WTC11 (cell line): ENCODE measurements at places on chromosomes 2 and 18. TPM values are rescaled to one million over a fixed set of nuclear protein-coding genes. Genes with fewer than 3 reads are reported as not detected.

DNA sequence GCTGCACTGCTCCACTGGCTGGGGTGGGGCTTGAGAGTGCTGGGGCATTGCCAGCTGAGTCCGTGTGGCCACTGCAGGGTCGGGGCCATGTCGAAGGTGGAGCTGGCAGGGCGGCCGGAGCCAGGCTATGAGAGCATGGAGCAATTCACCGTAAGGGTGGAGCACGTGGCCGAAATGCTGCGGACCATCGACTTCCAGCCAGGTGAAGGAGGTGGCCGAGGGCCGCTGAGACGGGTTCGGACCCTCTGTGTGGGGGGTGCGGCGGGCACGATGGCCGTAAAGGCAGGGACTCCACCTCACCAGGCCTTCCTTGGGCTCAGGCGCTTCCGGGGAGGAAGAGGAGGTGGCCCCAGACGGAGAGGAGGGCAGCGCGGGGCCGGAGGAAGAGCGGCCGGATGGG, 2.1 kb downstream of the UCN start:
- no peak for DNase-seq
- peaks cover 6% of the 10 kb centered on the region for H3K36me3 ChIP-seq
- H3K4me3 ChIP-seq = peak overlapping the region; percentile 62
- H3K27ac ChIP-seq = no peak overlapping the region

DNA sequence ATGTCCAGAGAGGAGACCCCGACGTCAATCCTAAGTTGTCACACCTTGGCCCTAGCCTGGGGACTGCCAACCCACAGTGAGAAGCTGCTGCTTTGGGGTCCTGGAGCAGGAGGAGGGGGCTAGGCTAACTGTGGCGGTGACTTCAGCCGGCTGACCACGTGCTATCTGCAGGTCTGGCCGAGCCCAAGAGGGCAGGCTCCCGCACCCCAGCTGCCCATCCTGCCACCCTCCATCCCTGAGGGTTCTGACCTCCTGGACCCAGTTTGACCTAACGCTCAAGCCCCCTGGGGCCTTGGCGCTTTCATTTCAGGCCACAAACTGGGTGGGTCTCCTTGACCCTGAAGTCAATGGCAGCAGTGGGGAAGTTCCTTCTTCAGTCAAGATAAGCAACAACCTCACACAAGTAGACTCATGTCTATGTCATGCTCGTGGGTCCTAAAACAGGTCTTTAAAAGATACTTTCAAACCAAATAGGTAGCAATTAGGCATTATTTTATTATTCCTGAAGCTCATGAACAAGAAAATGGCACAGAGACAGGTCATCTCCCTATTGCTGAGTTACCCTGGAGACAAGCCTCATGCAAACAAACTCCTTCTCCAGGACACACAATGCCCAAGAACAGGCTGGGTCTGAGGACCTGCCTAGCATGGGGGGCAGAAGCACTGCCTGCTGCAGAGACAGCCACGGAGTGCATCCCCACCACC, 2.3 kb downstream of the HES6 start:
- peaks cover 73% of the 10 kb centered on the region for H3K27me3 ChIP-seq
- H3K4me1 ChIP-seq = peaks cover 10% of the 10 kb centered on the region
- H3K36me3 ChIP-seq = peaks cover 5% of the 10 kb centered on the region
- DNase-seq = no peak
- H3K4me3 ChIP-seq = peak overlapping the region; percentile 49

- H3K27me3 ChIP-seq = no peaks in the 10 kb centered on the region; the same call in 1 of the 2 replicates
- no peak overlapping the region for H3K27ac ChIP-seq
- peaks cover 6% of the 10 kb centered on the region; the same call in 1 of the 2 replicates for H3K4me1 ChIP-seq
- no peak overlapping the region for H3K4me3 ChIP-seq
These were observed 270.5 kb upstream of the NCKAP5 start for GRCh38 chr2:133838642-133839365.

DNA sequence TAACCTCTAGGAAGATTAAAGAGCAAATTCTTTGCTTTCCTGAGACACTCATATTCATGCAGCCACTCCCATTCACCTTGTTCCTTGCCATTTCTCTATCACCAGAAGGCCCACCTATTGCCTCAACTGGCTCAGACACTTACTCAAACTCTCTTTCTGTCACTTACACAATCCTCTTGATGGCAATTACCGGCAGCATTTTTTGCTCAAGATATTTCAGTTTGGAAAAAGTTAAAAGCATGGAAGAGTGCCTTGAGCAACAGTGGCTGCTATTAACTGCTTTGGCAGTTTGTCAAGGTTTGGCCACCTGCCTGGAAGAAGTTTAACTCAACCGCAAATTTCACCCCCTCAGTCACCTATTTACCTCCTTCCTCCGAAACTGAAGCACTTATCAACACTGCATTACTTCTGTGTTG, 1104.0 kb upstream of the PIK3C3 start:
- H3K27ac ChIP-seq = no peak overlapping the region
- no peak for DNase-seq
- peaks cover 42% of the 10 kb centered on the region for H3K4me1 ChIP-seq

DNA sequence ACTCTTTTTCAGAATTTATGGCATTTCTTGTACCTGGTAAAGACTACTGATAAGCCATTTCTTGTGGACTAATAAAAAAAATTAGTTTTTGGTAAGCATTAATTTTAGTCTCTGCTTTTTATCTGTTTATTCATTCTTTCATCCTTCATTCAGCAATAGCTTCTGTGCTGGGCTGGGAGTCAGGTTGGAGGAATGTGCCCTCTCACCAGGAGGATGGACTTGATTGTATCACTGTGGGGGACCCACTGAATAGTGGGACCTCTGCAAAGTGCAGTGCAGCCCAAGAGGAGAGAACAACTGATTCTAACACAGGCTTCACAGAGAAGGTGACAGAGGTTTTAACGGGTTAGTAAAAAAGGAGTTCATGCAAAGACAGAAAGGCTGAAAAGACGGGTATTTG, 39.1 kb downstream of the CDC42EP3 start:
- H3K36me3 ChIP-seq = no peaks in the 10 kb centered on the region
- peaks cover 8% of the 10 kb centered on the region for H3K4me1 ChIP-seq
- no peak for DNase-seq
- H3K27me3 ChIP-seq = no peaks in the 10 kb centered on the region; the same call in 1 of the 2 replicates
- H3K27ac ChIP-seq = no peak overlapping the region
- H3K4me3 ChIP-seq = no peak overlapping the region

DNA sequence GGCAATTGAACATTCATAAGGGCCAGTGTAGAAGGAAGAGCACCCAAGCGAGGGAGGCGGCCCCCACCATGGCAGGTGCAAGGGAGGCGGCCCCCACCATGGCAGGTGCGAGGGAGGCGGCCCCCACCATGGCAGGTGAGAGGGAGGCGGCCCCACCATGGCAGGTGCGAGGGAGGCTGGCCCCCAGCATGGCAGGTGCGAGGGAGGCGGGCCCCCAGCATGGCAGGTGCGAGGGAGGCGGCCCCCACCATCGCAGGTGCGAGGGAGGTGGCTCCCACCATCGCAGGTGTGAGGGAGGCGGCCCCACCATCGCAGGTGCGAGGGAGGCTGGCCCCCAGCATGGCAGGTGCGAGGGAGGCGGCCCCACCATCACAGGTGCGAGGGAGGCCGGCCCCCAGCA, 24.7 kb upstream of the GPC1 start:
- no peaks in the 10 kb centered on the region for H3K36me3 ChIP-seq
- no peaks in the 10 kb centered on the region for H3K27me3 ChIP-seq
- DNase-seq = no peak
- no peak overlapping the region for H3K4me3 ChIP-seq

DNA sequence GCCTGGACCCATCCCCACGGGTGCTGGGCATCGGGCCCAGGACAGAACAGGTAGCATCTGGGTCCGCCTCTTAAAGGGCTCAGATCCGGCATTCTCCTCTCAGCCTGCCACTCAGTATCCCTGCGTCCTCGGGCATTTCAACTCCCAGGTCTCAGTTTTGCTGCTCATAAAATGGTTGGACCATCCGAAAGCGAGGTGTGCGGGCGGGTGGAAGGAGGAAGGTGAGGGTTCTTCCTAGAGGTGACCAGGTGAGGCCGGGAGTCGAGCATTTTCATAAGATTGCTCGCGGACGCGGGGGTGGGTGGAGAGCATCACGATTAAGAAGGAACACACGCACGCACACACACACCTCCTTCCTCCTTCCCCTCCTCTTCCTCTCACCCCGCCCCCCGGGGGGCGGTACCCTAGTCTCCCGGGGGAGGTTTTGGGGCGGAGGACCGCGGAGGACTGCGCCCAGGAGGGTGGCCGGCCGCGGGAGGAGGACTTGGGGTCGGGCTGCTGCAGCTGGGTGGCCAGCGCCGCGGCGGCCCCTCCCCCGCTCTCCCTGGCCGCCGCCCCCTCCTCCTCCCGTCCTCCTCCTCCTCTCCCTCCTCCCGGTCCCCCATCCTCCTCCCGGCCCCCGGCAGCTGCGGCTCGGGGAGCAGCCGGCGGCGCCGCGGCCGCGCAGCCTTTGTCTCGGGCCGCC, 97.9 kb upstream of the GPR45 start:
- peaks cover 20% of the 10 kb centered on the region for H3K27me3 ChIP-seq
- peak; percentile 50 for DNase-seq
- H3K27ac ChIP-seq = no peak overlapping the region

- H3K27me3 ChIP-seq = no peaks in the 10 kb centered on the region
- no peaks in the 10 kb centered on the region for H3K4me1 ChIP-seq
- H3K4me3 ChIP-seq = no peak overlapping the region
- peaks cover 64% of the 10 kb centered on the region for H3K36me3 ChIP-seq
These were observed 26.1 kb downstream of the DGUOK start for GRCh38 chr2:73952499-73953446.

DNA sequence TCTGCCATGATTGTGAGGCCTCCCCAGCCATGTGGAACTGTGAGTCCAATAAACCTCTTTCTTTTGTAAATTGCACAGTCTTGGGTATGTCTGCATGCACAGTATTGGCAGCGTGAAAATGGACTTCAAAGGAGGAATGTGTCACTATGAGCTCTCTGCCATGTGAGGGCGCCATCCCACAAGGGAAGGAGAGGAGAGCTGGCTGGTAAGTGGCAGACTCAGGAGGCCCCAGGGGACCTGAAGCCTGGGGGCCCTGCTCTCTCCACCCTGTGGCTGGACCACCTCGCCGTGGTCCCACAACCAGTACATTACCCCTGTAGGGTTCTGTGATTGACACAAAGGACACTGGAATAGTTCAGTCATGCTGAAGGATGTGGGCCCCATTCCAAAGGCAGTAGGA, 122.1 kb downstream of the RPIA start:
- peaks cover 14% of the 10 kb centered on the region for H3K27me3 ChIP-seq
- H3K4me1 ChIP-seq = no peaks in the 10 kb centered on the region
- no peak overlapping the region for H3K27ac ChIP-seq
- no peak overlapping the region for H3K4me3 ChIP-seq
- peak; percentile 38 for DNase-seq

GRCh38 chr2:128380061-128380889, 61.6 kb upstream of the HS6ST1 start:
- H3K36me3 ChIP-seq = no peaks in the 10 kb centered on the region
- H3K4me1 ChIP-seq = peaks cover 24% of the 10 kb centered on the region
- peak; percentile 7 for DNase-seq

DNA sequence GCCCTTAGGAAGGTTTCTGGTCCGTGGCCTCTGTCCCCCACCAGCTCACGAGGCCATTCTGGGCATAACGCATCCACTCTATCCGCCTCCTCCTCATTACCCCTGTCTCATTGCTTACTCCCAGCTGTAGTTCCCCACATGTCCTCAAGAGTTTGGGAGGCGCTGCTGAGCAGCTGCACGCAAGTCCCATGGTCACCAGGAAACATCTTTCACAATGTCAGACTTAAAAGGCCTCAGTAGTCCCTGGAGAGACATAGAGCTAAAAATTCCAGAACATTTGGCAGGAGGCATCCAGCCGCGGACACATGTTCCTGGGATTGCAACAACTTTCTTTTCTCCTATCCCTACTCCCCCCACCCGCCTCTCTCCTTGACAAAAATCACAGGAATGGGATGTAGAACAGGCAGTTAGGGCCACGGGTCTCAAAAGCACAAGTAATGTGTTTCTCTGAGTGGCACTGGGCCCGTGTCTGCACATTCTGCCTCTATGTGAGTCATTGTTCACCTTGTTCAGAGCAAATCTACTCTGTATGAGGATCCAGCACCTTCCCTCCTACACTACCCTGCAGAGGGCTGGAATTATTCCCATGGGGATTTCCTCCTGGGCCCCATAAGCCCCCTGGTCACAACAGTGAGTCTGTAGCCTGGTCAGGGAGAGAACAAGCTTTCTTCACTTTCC, 8.1 kb downstream of the LBH start:
- peaks cover 24% of the 10 kb centered on the region for H3K36me3 ChIP-seq
- peak; percentile 84 for DNase-seq
- H3K4me3 ChIP-seq = no peak overlapping the region
- H3K27ac ChIP-seq = 0 out of 2 replicates have a peak overlapping the region, but pooled peaks have one; percentile 18

- no peak overlapping the region for H3K4me3 ChIP-seq
- H3K36me3 ChIP-seq = peaks cover 11% of the 10 kb centered on the region
- peaks cover 15% of the 10 kb centered on the region for H3K4me1 ChIP-seq
- no peak for DNase-seq
- no peaks in the 10 kb centered on the region for H3K27me3 ChIP-seq
These were observed 3.2 kb downstream of the RAB3GAP1 start for GRCh38 chr2:135055182-135055786.

DNA sequence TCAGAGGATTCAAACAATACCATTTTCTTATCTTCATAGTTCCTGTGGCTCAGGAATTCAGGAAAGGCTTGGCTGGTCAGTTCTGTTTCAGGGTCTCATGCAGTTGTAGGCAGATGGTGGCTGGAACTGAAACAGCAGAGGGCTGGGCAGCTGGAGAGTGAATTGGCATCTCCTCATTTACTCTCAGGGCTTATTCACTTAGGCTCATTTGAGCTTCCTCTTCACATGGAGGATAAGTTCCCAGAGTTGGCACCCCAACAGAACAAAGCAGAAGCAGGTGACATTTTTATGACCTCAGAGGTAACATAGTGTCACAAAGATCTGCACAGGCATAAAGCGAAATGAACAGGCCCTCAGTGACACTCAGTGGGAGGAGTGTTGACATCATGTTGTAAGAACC, 66.1 kb downstream of the RBBP8 start:
- H3K4me3 ChIP-seq = no peak overlapping the region
- no peaks in the 10 kb centered on the region for H3K4me1 ChIP-seq
- no peak for DNase-seq
- no peaks in the 10 kb centered on the region for H3K27me3 ChIP-seq

DNA sequence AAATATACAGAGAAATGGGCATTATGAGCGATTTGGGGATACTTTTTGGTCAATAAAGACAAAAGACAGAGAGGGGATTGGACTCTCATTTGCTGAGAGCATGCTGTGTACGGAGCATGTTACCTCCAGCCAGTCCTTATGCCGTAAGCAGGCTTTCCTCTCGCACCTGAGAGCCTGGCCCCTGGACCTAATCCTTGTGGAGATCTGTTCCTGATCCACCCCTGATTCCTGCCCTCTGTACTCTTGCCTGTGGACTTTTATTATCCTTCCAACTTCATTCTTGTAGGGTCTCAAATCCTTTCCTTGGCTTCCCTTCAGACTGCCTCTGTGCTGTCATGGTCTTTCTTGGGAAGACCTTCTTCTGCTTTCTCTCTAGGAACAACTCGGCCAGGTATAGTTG, 803.1 kb upstream of the RAB6C start:
- H3K4me1 ChIP-seq = peaks cover 14% of the 10 kb centered on the region
- DNase-seq = no peak
- H3K27ac ChIP-seq = no peak overlapping the region
- H3K27me3 ChIP-seq = peaks cover 10% of the 10 kb centered on the region; the same call in 1 of the 2 replicates
- no peak overlapping the region for H3K4me3 ChIP-seq

- peaks cover 100% of the 10 kb centered on the region for H3K4me1 ChIP-seq
- no peak for DNase-seq
- peak overlapping the region; percentile 97 for H3K27ac ChIP-seq
- no peaks in the 10 kb centered on the region for H3K36me3 ChIP-seq
- no peaks in the 10 kb centered on the region for H3K27me3 ChIP-seq
These were observed 15.7 kb downstream of the CRIM1 start for GRCh38 chr2:36371070-36371874.

ZSWIM2 gene
- not detected in 3 replicates for total RNA-seq

NPPC gene
- 0.98 to 2.5 TPM (median 2.2 TPM) in 3 replicates for total RNA-seq

MROH2A gene
- total RNA-seq = 0.16 TPM in 1 of 3 replicates, not detected in the others

UGT1A3 gene
- not detected in 3 replicates for total RNA-seq

TMEM178A gene
- total RNA-seq = 13.6 to 14.5 TPM (median 14.1 TPM) in 3 replicates

TUBB8B gene
- total RNA-seq = 0.94 to 1.6 TPM (median 1.2 TPM) in 3 replicates

CREG2 gene
- total RNA-seq = 1.1 to 1.7 TPM (median 1.6 TPM) in 3 replicates

PCARE gene
- not detected in 3 replicates for total RNA-seq
